ENCODE measurements at places on chromosomes 11 and 22. TPM values are rescaled to one million over a fixed set of nuclear protein-coding genes. Genes with fewer than 3 reads are reported as not detected.

- no peak for DNase-seq
These were observed 157.4 kb downstream of the TEAD1 start for GRCh38 chr11:12831471-12832202.

GRCh38 chr22:45891996-45892621 lies 84.9 kb downstream of the WNT7B start:
- no peak for DNase-seq

- no peak for DNase-seq
These were observed 37.5 kb downstream of the PPARA start for GRCh38 chr22:46187862-46188261.

DNA sequence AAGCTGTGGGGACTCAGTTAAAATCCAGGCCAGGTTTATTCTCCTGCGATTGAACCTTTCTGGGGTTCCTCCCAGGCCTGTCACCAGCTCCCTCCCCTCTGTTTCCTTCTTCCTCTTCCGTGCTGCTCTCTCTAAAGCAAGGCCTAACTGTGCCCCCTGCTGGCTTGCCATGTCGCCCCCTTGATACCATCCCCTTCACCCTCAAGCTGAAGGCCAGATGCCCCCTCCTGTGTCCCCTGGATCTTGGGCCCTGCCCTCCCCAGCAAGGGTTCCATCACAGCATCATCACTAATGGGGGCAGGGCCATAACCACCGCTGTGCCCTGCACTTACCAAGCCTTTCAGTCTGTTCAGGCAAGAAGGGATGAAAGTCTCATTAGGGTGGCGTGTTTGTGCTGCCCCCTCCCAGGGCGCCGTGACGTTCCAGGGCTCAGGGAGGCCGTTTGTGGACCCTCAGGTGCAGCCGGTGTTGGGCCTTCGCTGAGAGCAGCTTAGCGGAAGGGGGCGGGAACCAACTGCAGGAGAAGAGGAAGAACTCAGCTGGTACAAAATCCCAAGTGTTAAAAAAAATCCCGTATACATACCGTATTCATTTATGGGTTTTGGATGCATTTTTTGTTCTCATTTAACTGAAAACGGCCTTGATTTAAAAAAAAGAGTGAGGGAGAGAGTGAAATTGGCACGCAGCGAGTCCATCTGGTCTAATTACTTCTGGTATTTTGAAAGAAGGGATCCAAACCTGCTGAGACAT lies 69.9 kb downstream of the MPPED1 start:
- no peak for DNase-seq

GRCh38 chr22:47089796-47090460 lies 327.5 kb downstream of the TBC1D22A start:
- no peak for DNase-seq

- DNase-seq, result no peak
These were observed 20.3 kb downstream of the TEF start for GRCh38 chr22:41401781-41402648.

- no peak for DNase-seq
These were observed 33.1 kb upstream of the ELF5 start for GRCh38 chr11:34546511-34547209.

- DNase-seq, result no peak
These were observed 385.7 kb downstream of the AASDHPPT start for GRCh38 chr11:106463154-106463553.

DNA sequence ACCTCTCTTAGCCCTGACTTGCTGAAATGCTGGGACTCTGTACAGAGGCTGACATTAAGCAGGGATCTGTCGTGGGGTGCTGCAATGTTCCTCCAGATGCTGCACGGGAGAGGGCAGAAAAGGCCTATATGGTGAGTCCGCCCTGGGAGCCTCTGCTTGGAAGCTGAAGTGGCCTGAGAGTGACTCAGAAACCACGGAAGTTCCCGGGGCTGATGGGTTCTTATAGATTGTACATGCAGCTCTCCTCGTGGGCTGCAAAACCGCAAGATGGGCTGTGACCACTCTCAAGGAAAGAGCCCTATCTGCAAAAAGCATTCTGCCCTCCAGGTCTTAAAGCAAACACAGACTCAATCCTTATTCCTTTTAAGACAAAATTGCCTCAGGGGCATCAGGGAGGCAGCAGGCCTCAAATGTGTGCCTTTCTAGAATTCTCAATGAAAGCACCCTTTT lies 5.8 kb upstream of the SLC43A3 start:
- DNase-seq, result no peak

DNA sequence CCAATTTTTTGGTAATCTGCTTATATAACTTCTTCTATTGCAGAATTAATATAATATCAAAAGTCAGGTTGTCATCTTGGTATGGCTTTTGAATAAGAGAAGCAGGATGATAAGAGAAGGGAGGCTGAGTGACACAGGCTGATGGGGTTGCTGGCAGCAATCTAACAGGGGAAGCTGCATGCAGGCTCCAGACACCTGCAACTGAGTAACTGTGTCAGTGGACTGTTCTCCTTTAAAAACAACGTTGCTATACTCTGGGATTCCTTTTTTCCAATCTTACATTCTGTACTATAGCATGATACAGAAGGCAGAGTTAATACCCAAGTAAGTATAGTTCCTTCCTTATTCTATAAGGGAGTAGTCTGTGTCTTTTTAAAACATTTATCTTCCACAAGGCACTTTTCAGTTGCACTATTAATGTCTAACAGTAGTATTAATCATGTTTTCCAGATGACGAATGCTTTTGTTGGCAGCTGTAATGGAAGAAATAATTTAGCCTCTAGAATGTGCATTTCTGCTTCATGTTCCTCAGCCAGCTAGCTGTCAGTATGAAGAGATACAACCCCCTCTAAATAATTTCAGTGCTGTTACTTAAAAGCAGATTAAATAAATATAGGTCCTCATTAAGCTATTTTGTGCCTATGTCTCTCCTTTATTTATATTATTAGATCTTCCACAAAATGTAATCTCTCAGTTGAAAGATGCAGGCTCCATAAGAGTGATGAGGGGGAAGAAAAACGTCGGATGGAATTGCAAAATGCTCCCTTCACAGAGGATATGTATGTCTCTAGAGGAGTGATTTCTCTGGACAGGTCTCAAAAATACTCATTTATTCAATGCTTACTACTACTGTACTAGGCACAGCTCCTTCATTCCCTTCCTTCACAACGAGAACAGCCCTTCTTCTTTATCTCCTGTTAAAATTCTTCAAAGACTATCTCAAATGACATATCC lies 50.8 kb downstream of the ATG16L2 start:
- DNase-seq, result no peak

- DNase-seq, result no peak
These were observed 73.6 kb upstream of the SUSD2 start for GRCh38 chr22:24107661-24108060.

- DNase-seq, result no peak
These were observed 9.2 kb downstream of the THAP7 start for GRCh38 chr22:20992456-20993303.

- DNase-seq, result no peak
These were observed 1.8 kb downstream of the OR10AG1 start for GRCh38 chr11:55967914-55968313.

DNA sequence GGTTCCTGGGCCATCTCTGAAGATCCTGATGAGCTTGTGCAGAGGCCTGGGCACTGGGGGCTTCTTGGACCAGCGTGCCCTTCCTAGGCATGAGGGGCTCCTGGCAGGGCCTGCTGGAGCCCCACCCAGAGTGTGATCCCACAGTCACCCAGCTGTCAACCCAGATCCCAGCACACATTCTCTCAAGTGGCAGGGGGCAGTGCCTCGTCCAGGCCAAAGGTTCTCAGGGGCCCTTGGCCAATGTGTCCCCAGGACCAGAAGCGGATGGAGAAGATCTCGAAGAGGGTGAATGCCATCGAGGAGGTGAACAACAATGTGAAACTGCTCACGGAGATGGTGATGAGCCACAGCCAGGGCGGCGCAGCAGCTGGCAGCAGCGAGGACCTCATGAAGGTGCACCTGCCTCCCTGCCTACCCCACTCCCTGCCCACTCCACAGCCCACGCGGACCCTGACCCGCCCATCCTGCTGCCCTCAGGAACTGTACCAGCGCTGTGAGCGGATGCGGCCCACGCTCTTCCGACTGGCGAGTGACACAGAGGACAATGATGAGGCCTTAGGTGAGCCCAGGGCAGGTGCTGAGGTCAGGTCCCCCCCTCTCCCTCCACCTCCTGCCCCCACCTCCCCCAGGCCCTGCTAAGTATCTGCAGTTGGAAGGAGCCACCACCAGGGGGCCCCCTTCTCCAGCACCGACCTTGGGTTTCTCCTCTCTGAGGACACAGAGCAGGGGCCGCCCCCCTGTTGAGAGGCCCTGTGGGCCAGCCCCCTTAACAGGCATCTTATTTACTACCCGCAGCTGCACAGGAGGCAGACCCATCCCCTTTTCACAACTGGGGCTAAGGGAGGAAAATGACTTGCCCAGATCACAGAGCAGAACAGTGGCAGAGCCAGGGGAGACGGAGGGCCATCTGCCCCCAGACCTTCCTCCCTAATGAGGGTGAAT lies 14.7 kb downstream of the GGA1 start:
- peak; percentile 73 for DNase-seq

GRCh38 chr11:31246451-31247165 lies 122.9 kb downstream of the DCDC1 start:
- DNase-seq, result no peak

DNA sequence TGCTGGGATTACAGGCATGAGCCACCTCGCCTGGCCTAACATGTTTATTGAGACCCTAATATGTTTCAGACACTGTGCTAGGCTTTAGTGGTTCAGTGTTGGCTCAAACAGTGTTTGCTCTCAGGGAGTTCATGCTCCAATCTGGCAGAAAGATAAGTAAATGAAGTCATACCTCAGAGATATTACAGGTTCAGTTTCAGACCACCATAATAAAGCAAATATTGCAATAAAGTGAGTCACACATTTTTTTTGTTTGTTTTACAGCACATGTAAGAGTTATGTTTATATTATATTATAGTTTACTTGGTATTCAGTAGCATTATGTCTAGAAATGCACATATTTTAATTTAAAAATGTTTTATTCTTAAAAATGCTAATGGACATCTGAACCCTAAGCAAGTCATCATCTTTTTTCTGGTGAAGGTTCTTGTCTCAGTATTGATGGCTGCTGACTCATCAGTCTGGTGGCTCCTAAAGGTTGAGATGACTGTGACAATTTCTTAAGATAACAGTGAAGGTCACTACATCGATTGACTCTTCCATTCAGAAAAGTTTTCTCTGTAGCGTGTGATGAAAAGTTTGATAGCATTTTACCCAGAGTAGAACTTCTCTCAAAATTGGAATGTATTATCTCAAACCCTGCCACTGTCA lies 243.0 kb upstream of the ANO5 start:
- DNase-seq, result no peak

GRCh38 chr22:17106785-17107546 lies 14.2 kb downstream of the TMEM121B start:
- DNase-seq, result no peak

DNA sequence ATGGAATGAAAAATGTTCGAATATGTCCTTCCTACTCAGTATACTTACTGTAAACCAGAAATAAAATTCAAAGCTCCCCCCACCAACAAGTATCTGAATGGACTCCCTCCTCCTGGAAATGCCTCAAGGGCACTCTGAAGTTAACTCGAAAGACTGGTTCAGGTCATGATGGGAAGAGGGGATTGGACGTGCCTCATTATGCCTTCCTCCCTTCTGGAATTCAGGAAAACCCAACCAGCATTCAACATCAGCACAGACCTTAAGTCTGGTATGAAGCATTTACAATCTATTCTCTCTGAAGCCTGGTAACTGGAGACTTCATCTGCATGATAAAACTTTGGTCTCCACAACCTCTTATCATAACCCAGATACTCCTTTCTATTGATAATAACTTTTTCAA lies 428.3 kb upstream of the RAG2 start:
- no peak for DNase-seq

DNA sequence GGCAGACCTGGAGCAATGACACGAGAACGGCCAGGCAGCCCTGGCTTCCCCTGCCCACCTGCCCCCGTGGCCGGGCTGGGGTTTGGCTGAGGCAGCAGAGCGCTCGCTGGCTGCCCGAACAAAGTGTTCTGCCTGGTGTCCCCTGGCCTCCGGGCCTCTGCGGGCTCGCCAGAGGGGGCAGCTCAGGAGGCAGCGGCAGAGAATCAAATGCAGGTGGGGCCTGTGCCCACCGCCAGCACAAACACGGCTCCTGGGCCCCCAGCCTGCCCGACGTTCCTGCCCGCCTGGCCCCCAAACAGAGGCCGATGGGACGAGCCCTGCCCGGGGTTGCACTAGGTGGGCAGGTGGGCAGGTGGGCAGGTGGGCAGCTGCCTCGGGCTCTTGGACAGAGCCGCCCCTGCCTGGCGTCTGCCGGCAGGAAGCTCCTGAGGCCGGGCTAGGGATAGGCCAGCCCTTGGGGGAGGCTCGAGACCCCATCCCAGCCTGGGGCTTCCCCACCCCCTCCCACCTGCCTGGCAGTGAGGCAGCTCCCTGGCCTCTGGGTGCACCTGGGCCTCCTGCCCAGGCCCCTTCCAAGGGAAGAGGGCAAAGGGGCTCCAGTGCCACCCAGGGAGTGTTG lies 46.8 kb downstream of the CDKN1C start:
- DNase-seq, result no peak

The HBG1 gene
- not detected for total RNA-seq

The MMP12 gene
- not detected for total RNA-seq

The SLC37A2 gene
- total RNA-seq, result 21.3 TPM

The NLRP14 gene
- 0.11 TPM for total RNA-seq

The TMEM191C gene
- total RNA-seq, result 1.5 TPM

The MIOX gene
- 0.15 TPM for total RNA-seq

The DEUP1 gene
- total RNA-seq, result not detected

The CARNS1 gene
- 5.7 TPM for total RNA-seq

The FADD gene
- 31.2 TPM for total RNA-seq

The CRYBB1 gene
- total RNA-seq, result not detected

The GLYATL1 gene
- total RNA-seq, result not detected

The GLYAT gene
- total RNA-seq, result not detected

The KDM4E gene
- not detected for total RNA-seq

The MRGPRX3 gene
- total RNA-seq, result not detected
